ENCODE measurements at places on chromosomes 7 and 10.

- DNase-seq = no peak
Measured at GRCh38 chr10:108375691-108376090, 1211.2 kb upstream of the SORCS1 start.

- no peak for DNase-seq
Measured at GRCh38 chr10:91528080-91528479, 104.8 kb downstream of the PPP1R3C start.

DNA sequence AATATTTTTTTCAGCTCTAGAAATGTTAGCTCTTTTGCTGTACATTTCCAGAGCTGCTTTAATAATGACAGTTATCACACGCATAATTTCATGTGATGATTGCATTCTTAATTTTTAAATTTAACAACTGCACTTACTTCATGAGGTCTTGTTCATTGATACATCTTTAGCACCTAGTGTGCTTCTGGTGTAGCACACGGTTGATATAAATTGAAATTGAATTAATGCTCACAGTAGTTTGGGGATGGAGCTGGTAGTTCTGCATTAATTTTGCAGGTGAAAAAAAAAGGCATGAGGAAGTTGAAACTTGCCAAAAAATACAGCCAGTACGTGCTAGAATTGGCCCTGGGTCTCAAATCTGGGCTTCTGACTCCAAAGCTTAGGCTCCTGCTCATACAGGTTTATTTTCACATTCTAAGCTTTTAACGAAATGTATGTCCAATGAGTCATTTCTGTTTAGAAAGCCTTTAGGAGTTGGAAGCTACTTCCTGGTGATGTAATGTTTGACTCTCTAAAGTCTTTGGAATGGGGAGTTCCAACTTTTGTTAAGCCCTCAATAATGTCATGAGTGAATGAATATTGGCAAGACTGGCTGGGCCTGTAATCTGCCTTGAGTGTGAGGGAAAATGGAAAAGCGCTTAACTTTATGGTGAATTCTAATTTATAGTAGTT lies 62.5 kb downstream of the DAGLB start:
- no peak for DNase-seq

- no peak for DNase-seq
Measured at GRCh38 chr7:159154243-159154642, 9.6 kb upstream of the VIPR2 start.

DNA sequence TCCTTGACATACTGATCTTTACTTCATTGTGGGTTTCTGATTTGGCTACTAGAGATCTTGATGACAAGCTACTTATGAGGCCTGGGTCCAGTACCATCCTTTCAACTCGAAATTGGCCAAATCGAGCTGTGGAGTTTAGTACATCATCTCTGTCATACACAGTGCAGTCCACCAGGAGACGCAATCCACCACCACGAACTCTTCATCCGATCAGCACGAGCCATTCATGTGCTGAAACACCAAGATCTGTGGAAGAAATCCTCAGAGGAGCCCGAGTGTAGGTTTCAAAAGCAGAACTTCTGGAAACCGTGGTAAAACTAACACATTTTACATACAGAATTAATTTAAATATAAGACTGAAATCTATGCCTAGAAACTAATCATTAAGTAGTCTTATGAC lies 14.2 kb downstream of the DNAJC9 start:
- no peak for DNase-seq

GRCh38 chr10:107444443-107444842 lies 279.9 kb upstream of the SORCS1 start:
- DNase-seq = no peak

- no peak for DNase-seq
Measured at GRCh38 chr10:125911145-125911544, 14.8 kb downstream of the FANK1 start.

- DNase-seq = no peak
Measured at GRCh38 chr10:129445436-129446182, 21.4 kb upstream of the MGMT start.

GRCh38 chr10:77498829-77499228 lies 138.8 kb downstream of the KCNMA1 start:
- no peak for DNase-seq

DNA sequence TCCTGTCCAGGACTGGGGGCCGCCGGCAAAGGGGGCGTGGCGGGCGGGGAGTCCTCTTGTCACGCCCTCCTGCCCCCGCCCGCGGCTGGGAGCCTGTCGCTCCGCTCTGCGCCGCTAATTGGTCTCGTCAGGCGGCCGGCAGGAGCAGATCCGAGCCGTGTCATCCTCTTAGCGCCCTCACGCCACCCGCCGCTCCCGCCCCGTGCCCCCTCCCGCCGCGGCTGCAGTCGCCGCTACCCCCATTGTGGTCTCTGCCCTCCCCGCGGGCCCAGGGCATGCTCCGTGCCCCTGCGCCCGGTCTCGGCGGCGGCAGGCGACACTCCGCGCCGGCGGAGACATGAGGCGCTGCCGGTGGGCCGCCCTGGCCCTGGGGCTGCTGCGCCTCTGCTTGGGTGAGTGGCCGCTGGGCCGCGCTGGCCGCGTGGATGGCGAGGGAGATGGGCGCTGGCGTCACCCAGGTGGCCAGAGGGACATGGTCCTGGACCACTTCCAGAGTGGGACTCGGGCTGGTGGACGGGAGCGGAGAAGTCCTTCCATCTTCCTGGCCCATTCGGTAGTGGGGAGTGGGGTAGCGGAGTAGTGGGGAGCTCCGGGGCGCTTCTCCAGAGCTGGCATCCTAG lies at the start of gene CDHR1:
Gene CDHR1, plus strand, starts transcription at position 114 of the 620 bp plus-strand sequence. Its CDS starts 224 bp downstream, at position 338.
- DNase-seq = peak; percentile 34

- no peak for DNase-seq
Measured at GRCh38 chr7:91776171-91776570, 104.3 kb downstream of the MTERF1 start.

GRCh38 chr10:69914398-69915214 lies 112.9 kb downstream of the COL13A1 start:
- DNase-seq = peak; percentile 22

DNA sequence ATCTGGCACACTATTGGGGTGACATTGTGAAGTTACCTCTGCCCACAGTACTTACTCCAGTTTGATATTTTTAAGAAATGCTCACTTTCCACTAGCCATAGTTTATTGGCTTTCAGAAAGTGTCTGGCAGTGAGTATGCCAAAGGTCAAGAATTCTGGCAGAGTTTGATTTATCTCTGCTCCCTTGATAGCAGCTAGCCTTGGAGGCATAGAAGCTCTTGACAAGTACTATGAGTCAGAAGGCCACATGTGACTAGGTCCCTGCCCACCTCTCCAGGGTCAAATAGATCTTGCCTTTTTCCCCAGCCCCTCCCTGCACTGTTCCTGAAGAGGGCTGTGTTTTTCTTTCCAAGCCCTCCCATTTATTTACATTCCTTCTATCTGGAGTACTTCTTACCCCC lies 202.2 kb downstream of the AUTS2 start:
- no peak for DNase-seq

DNA sequence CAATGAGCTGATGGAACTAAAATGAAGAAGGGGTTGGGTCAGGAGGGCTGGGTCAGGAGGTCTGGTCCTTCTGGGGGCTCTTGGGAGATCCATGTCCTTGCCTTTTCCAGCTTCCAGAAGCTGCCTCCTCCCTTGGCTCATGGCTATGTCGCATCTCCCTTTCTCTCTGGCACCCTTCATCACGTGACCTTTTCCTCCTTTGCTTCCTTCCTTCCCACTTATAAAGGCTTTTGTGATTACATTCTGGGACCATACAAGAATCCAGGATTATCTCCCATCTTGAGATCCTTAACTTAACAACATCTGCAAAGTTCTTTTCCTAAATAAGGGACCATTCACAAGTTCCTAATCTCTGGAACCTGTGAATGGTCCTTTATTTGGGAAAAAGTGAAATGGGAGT lies 290.2 kb downstream of the GALNT17 start:
- no peak for DNase-seq

GRCh38 chr10:29880856-29881255 lies 178.5 kb downstream of the JCAD start:
- DNase-seq = no peak

DNA sequence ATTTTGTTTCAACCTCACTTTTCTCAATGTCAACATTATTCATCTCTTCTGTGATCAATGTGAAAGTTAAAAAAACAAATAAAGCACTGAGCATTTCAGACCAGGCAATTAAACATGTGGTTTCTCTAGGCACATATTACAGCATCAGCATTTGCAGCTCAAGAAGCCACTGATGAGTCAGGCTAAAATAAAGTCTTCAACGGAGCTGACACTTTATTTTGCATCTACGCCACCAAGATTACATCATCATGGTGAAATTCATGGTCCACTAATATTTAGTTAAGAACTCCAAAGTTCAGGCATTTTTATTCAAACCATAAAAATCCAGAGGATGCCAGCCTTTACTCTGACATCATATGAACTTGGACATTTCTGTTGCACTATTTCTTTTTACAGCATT lies 33.0 kb downstream of the MAGI2 start:
- no peak for DNase-seq

DNA sequence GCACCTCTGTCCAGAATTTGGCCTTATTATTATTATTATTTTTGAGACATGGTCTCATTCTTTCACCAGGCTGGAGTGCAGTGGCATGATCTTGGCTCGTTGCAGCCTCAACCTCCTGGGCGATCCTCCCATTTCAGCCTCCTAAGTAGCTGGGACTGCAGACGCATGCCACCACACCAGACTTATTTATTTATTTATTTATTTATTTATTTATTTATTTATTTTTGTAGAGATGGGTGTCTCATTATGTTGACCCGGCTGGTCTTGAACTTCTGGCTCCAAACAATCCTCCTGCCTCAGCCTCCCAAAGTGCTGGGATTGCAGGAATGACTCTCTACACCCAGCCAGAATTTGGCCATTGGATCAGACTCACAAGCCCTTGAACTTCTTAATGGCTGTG lies 6.4 kb downstream of the BLNK start:
- DNase-seq = no peak

- DNase-seq = no peak
Measured at GRCh38 chr10:95561864-95562177, 650 bp upstream of the SORBS1 start.

GRCh38 chr7:128352153-128352537 lies 8.4 kb upstream of the RBM28 start:
- DNase-seq = no peak

- DNase-seq = no peak
Measured at GRCh38 chr10:35637462-35637861, 4.6 kb downstream of the FZD8 start.

GRCh38 chr10:30782537-30783461 lies 153.2 kb upstream of the LYZL2 start:
- DNase-seq = no peak

GRCh38 chr10:33965795-33966581 lies 631.5 kb upstream of the NRP1 start:
- DNase-seq = no peak

GRCh38 chr10:3969876-3970666 lies 185.1 kb upstream of the KLF6 start:
- DNase-seq = no peak

GRCh38 chr10:59631237-59631636 lies 78.4 kb downstream of the SLC16A9 start:
- no peak for DNase-seq

DNA sequence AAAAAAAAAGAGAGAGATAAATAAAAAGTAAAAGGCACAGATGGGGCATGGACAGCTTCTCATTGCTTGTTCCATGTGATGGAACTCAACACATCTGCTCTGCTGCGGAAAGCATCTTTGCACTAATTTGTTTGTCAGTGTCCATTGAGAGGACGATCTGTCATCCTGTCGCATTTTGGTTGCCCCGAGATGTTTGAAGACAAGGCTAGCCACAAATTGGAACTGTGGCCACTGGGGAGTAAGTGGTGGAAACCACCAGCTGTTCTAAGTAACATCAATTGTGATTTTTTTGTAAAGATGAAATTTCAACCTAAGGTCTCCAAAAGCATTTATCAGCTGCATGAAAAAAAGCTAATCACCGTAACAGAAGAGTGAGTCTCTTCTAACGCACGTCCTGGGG lies 312.7 kb downstream of the ADARB2 start:
- no peak for DNase-seq

DNA sequence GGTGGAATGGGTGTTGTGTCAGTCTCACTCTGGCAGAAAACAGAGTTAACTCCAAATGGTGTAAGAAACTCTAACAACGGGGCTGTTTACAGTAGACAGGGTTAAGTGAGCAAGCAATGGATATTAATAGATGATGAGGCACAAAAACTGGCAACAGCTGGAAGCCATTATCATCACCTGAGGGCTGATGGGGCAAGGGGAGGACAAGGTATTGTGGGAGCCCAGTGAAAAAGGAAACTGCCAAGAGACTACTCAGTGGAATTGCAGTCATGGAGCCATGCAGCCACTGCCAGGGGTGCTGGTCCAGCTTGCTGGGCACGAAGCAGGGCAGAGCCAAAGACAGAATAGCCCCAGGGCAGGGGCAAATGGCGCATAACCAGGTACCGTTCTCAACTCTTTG lies 260.7 kb downstream of the BICC1 start:
- DNase-seq = no peak

- DNase-seq = no peak
Measured at GRCh38 chr7:18265611-18266281, 229.8 kb upstream of the HDAC9 start.

DNA sequence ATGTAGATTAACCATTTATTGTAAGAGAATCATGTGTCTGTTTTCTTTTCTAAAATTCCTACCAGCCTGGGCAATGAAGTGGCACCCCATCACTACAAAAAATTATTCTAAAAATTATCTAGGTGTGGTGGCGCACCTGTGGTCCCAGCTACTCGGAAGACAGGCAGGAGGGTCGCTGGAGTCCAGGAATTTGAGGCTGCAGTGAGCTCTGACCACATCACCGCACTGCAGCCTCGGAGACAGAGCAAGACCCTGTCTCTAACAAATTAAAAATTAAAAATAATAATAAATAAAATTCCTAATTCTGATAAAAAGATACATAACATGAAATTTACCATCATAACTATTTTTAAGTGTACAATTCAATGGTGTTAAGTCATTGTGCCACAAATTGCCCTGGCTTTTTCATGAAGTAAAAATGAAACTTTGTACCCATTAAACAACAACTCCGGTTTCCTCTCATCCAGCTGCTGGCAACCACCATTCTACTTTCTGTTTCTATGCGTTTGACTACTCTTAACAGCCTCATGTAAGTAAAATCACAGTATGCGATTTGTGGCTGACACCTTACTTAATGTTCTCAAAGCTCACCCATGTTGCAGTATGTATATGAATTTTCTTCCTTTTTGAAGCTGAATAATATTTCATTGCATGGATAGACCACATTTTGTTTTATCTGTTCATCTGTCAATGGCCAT lies 20.6 kb upstream of the USP6NL start:
- no peak for DNase-seq

DNA sequence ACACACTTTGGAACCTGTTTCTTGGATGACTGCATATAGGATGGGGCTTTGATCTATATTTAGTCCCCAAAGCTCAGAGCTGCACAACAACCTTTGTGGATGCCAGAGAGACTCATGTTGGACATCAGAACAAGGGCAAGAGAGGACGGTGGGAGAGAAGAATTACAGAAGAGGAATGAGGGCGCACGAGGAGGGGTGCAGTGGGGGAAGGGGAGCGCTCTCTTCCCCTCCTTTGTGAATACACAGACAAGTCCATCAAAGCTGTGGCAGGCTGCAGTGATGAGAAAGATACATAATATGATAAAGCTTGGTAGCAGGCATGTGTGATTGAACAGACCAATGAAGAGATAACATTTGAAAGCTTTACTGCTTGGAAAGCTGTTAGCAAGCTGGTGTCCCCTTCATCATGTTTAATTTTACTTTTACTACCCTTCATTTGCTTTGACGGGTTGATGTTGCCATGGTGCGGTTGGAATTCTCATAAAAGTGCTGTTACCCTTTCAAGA lies 857.8 kb downstream of the KCNMA1 start:
- DNase-seq = no peak

Data from activated B cell treated with CpG ODN at 0.5 μM for 24 hours (primary cell).